Lower lobe of right lung (tissue), 2 donors: ENCODE measurements at places on chromosomes 11 and 22.
A peak's percentile ranks its signal among the peaks of the same experiment; 100 is the strongest.

DNA sequence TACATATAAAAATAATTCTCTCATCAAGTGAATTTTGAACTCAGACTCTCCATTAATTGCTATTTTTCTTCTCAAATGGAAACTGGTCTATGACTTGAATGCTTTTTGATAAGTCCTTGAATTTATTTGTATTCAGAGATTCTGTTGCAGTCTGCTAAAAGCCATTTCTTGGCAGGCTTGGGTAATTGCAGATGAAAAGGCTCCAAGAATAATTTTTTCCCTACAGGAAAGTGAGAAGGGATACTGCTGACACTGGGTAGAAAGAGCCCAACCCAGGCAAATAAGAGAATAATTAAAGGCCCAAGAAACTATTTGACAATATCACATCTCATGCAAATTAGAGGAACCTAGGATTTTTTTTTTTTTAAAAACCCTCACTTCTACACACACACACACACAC lies 246.5 kb upstream of the DDI1 start:
- DNase-seq = no peak
- no peaks in the 10 kb centered on the region for H3K4me1 ChIP-seq
- H3K27me3 ChIP-seq = no peaks in the 10 kb centered on the region
- no peaks in the 10 kb centered on the region for H3K36me3 ChIP-seq

DNA sequence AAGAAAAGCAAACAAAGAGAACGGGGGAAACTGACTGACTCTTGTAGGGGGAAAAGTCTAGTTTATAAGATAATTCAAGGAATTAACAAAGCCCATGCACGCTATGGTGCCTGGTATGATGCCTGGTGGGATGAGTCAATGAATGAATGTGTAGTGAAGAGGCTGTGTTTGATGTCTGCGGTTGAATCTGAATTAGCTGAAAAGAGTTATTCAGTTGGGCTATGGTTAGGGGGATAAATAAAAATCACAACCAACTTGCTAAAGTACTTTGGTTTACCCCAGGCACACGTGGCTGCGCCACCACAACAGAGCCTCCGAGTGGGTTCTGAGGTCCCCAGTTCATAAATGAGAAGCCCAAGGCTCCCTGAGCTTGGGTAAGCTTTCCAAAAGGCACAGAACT lies 369.3 kb upstream of the SYN3 start:
- no peaks in the 10 kb centered on the region for H3K27me3 ChIP-seq
- H3K4me3 ChIP-seq = no peak overlapping the region
- no peak for DNase-seq
- no peaks in the 10 kb centered on the region for H3K36me3 ChIP-seq

DNA sequence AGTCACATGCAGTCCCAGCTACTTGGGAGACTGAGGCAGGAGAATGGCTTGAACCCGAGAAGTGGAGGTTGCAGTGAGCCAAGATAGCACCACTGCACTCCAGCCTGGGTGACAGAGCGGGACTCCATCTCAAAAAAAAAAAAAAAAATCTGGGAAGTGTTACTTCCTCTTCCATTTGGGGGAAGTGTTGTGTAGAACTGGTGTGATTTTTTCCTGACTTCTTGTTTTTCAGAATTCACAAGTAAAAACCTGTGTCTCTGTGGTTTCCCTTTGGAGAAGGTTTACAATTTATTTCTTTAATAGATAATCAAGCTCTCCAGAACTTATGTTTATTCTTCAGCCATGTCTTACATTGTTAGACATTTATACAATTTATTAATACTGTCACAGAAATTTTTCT lies 396.1 kb downstream of the BRD1 start:
- H3K27ac ChIP-seq = no peak overlapping the region
- DNase-seq = no peak
- H3K4me1 ChIP-seq = no peaks in the 10 kb centered on the region
- no peak overlapping the region for H3K4me3 ChIP-seq
- peaks cover 8% of the 10 kb centered on the region for H3K27me3 ChIP-seq

DNA sequence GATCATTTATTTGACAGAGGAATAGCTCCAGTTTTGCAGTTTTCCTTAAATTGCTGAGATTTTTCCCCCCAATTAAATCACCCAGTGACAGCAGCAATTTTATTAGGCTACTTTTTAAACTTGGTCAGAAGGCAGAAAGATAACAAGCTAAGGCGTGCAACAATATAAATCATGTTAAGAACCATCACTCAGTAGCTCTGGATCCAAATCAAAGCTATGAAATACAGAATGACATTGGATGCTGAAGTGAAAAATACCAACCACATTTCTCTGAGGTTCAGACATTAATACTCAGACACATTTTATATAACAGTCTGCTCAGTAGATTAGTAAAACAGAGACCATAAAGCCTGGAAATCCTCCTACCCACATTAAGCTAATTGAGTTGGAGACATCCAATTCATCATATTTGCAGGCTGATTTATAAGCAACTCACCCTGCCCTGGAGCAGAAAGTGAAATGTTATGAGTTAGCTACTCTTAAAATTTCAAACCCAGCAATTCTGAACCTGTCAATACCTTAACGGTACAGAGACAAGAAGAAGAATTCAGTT lies 1108.4 kb downstream of the DLG2 start:
- H3K36me3 ChIP-seq = no peaks in the 10 kb centered on the region
- H3K27ac ChIP-seq = no peak overlapping the region
- H3K4me1 ChIP-seq = no peaks in the 10 kb centered on the region
- no peak for DNase-seq
- no peaks in the 10 kb centered on the region for H3K27me3 ChIP-seq

GRCh38 chr22:19765477-19766239 lies 5.1 kb downstream of the TBX1 start:
- DNase-seq = no peak
- peaks cover 96% of the 10 kb centered on the region for H3K27me3 ChIP-seq
- peak overlapping the region; percentile 37 for H3K4me3 ChIP-seq

DNA sequence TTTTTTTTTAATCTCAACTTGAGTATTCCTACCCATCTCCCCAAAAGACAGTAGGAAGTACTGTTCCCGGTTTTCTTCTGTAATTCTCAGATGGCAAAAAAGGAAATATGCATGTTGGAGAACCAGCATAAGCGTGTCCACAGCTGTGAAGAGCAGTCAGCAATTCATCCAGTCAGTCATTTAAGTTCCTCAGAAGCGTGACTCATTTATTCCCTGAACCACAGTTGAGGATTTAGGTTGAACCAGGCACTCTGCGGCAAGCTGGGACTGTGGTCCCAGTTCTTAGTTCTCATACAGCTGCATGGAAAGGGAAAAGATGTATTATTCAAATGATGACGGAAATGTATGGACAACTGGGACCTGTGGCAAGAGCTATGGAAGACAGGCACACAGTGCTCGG lies 61.0 kb upstream of the MYO18B start:
- H3K27me3 ChIP-seq = no peaks in the 10 kb centered on the region
- H3K27ac ChIP-seq = no peak overlapping the region
- H3K36me3 ChIP-seq = no peaks in the 10 kb centered on the region
- no peaks in the 10 kb centered on the region for H3K4me1 ChIP-seq
- DNase-seq = no peak

DNA sequence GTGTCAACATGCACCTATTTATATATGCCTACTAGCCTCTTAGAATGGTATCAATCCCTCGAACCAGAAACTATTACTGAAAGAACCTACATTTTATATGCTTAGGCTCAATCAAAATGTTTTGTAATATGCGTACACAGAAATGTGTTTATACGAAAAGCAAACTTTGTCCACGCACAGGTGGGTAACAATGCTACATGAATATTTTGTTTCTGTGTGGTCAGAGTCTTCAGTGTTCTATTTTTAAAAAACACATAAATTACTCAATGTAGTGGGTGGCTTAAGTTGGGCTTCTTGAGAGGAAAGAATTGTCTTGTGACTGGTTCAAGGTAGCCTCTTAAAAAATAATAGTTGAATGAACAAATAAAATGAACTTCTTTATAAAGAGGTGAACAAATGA lies 46.1 kb downstream of the SYTL2 start:
- H3K36me3 ChIP-seq = no peaks in the 10 kb centered on the region
- H3K4me1 ChIP-seq = no peaks in the 10 kb centered on the region
- no peak for DNase-seq
- no peaks in the 10 kb centered on the region for H3K27me3 ChIP-seq
- no peak overlapping the region for H3K4me3 ChIP-seq

DNA sequence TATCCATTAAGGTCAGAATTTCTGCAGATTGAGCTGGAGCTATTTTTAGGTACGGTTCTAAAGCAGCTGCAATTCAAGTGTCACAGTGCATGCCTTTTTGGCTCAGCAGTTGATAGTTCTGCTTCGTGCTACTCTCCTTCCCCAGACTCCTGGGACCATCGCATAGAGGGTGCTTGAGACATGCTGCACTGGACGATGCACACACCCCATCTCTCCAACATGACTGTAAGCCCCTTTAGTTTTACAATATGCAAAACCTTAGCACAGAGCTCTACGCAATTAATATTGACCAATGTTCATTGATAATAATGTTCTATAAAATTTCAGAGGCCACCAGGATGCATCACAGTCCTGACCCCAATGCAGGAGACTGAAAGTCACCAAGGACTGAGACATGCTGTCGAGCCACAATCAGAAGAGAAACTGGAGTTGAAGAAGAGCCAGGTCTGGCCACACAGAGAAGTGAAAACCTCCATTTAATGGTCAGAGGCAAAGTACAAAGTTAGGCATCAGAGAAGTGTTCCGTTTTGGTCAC lies 120.9 kb upstream of the ZC3H12C start:
- DNase-seq = no peak
- no peaks in the 10 kb centered on the region for H3K36me3 ChIP-seq
- no peaks in the 10 kb centered on the region for H3K27me3 ChIP-seq
- H3K4me1 ChIP-seq = peaks cover 23% of the 10 kb centered on the region
